ENCODE measurements at places on chromosomes 6 and 20.

GRCh38 chr6:143621876-143622605, 55.7 kb upstream of the PHACTR2 start:
- no peak for DNase-seq

- no peak for DNase-seq
These were observed 74.8 kb downstream of the RIN2 start for GRCh38 chr20:19832875-19833274.

DNA sequence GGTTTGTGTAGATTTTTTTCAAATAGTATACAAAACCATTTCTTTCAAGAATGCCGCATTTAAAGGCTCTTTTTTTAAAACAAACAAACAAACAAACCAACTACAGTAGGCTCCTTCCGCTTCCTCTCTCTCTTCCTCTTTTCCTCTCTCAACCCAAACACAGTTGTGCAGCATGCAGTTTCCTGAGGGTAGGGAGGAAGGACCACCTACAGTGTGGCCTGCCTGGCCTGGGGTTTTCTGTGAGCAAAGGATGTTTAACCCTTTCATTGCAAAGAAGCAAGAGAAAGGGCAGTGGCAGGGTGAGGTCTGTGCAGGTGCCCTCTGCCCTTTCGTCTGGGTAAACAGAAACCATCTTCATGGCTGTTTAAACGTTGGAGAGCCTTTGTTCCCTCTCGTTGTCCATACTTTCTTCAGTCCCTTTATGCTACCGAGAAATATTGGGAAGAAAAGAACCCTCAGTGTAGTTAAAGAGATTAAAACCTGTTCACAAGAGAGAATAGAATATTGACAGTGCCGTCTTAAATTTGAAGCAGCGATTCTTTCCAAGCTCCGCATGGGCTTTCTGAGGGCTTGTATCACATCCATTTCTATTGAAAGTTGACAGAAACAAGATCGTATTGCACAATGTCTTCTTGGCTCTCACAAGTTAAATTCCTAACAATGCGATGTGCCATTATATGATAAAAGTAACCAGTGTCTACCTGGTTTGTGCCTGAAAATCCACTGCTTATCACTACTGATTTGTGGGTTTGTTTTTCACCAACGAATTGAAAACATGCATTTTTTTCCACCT, 215.5 kb upstream of the SNX9 start:
- no peak for DNase-seq

DNA sequence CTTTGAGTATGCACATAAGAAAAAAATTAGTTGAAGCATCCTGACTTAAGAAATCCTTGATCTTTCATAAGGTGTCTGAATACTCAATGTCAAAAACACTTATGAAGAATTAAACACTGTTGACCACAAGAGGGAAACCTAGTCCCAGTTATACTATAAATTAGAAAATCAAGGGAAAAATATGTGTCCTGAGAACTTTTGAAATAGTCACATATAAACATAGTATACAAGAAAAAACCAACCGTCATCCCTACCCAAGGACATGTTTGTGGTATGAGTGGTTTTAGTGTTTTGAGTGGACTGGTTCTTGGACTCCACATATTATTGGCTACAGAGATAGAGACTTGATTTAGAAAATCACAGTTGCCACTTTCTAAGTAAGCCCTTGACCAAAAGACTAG, 7.6 kb upstream of the HLA-DRA start:
- peak; percentile 51 for DNase-seq

DNA sequence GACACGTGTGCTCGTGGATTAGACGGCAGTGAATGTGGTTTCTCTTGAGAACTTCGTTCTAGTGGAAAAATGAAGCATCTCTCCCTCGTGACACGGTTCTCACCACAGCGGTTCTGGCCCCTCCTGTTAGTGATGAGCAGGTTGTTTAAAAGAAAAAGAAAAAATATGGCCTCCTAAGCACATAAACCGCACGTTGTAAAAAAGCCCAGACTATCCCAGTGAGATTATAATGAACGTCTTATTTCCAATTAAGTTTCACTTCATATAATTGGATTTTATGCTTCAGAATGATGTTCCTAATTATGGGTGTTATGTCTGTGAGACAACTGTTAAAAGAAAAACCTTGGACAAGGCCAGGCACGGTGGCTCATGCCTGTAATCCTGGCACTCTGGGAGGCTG, 74.5 kb upstream of the FRMD1 start:
- no peak for DNase-seq

- DNase-seq: no peak
These were observed 72.7 kb downstream of the PSMG4 start for GRCh38 chr6:3331494-3331893.

DNA sequence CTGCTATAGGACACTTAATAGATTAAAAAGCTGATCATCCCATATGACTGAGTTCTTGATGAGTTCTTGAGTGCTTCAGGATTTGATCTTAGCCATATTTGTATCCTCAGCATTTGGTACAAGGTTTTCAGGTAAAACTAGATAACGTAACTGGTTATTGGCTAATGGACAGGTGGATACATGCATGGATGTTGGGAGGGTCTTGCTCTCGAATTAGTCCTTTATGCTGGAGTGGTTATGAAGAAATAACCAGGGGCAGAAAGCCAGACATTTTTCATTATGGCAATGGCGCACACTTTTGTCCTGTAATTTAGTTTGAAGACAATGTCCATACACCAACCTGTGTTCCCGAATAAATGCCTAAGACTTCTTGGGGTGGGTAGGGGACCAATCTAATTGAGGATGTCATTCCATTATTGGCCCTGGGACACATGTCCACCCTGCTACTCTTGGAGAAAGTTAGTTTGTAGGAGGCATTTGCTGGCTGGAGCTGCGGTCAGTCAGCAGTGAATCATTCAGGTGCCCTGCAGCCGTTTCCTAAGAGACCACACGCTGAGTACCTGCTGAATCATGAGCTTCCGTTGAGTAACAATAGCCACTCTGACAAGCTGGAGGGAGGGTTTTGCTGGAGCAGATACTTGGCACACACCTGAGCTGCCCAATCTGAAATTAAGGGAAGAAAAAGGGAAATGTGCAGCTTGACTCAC, 194.4 kb downstream of the FOXA2 start:
- DNase-seq: no peak

DNA sequence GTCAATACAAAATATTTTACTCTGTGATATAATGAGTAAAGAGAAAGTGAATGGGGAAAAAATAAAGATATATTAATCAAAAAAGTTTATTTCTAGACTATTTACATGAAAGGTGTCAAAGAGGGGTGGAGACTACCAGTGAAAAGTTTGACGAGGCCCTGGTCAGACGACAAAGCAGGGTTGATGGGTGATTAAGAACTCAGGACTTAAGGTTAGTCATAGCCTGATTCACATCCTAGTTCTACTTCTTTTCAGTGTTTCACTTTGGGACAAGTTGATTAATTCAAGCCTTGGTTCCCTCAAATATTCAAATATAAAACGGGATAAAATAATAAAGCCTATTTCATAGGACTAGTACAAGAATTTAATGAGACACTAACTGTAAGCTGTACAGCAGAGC, 178.2 kb upstream of the HS3ST5 start:
- DNase-seq: no peak

GRCh38 chr6:167807756-167808155, 19.0 kb upstream of the AFDN start:
- no peak for DNase-seq

- DNase-seq: no peak
These were observed 15.4 kb upstream of the KHDC1L start for GRCh38 chr6:73240730-73241129.

GRCh38 chr20:63966944-63967322, 2.8 kb downstream of the ZNF512B start:
- DNase-seq: no peak

DNA sequence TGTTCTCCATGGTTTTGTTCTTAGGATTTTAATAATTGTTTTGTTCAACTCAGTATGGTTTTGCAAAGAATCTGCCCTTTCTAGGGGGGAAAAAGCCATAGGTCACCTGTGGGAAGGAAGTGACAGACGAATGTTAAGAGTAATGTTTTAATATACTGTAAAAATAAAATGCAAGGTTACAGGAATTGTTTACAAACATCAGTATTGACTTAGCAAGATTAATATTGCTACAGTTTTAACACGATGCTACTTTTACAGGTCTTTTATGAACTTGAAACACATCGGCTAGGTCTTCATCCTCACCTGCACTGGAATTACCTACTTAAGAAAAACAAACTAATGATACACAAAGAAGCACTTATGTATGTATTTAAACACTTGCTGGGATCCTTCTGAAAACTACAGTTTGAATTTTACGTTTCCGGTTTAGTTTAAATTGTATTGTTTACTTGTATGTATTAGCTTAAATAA, 1.7 kb upstream of the NKX2-4 start:
- peak; percentile 27 for DNase-seq

- no peak for DNase-seq
These were observed 33.7 kb downstream of the ADGRF5 start for GRCh38 chr6:46888031-46888430.

GRCh38 chr20:53679597-53680309, 86.1 kb upstream of the ZNF217 start:
- DNase-seq: no peak

DNA sequence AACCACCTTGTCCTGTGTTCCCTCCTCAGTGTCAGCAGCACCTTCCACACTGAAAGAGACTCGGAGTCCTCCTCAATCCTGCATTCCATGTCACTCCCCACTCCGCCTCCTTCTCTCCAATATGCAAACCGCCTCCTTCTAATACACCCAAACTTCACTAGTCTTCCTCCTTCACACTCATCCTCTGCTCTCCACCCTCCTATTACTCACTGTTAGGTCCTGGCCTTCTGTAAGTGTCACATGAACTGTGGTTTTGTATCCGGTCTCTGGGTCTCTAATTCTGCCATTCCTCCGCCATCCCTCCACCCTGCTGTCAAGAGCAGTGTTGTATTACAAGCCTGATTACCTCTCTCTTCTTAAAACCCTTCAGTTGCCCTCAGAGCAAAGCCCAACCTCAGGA, 200.5 kb upstream of the CDYL start:
- DNase-seq: no peak

GRCh38 chr6:165644586-165645266, 18.3 kb downstream of the PDE10A start:
- no peak for DNase-seq

DNA sequence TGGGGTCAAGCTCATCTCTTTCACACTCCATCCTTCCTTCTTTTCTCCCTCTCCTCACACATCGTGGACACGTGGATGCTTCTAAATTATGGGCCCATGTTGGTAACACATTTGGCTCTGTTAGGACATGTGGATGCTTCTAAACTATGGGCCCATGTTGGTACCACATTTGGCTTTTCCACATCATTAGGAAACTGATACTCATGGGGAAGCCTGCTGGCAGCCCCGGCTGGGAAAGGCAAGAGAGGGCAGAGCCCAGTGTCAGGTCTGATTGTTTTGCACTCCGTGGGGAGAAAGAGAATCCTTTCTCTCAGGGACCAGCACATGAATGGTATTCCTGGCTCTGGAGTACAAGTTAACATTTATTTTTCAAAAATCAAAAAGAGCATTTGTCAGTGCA, 4.0 kb upstream of the CST1 start:
- DNase-seq: no peak

Measured in left kidney (tissue), 8 donors.